SJSA1 (cell line): ENCODE measurements at places on chromosomes 6 and 20. TPM values are rescaled to one million over a fixed set of nuclear protein-coding genes. Genes with fewer than 3 reads are reported as not detected.

The FRK gene
- 0.66 and 0.91 TPM in 2 replicates for total RNA-seq

The BPIFB1 gene
- not detected in 2 replicates for total RNA-seq

The PANK2 gene
- 66.3 and 70.6 TPM in 2 replicates for total RNA-seq

GRCh38 chr6:55456016-55456415, 123.0 kb downstream of the HMGCLL1 start:
- H3K4me3 ChIP-seq, result no peak overlapping the region
- H3K36me3 ChIP-seq, result no peaks in the 10 kb centered on the region
- no peak overlapping the region for H3K27ac ChIP-seq
- DNase-seq, result no peak
- H3K27me3 ChIP-seq, result no peaks in the 10 kb centered on the region

- no peak for DNase-seq
- H3K4me3 ChIP-seq, result no peak overlapping the region
- no peaks in the 10 kb centered on the region for H3K27me3 ChIP-seq
- H3K27ac ChIP-seq, result no peak overlapping the region
- peaks cover 42% of the 10 kb centered on the region for H3K4me1 ChIP-seq
- peaks cover 2% of the 10 kb centered on the region; the same call in 1 of the 2 replicates for H3K36me3 ChIP-seq
Observed at GRCh38 chr6:110542311-110543024, 66.1 kb upstream of the SLC22A16 start.

DNA sequence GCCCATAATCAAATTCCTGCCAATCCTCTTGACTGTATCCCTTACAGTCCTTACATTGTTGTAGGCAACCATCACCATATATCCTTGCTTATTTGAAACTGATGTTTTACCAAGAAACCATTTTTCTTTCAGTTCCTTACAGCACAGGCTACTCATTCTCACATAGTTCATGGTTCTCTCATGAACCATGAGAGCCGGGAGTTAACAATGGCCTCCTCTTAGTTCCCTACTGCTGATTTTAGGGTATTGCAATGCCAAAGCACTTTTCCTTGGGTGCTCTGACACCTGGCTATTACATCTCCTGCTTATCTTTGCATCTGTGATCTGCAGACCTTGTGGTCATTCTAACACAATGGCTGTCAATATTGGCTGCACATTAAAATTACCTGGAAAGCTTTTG, 133.4 kb downstream of the MYB start:
- no peak overlapping the region for H3K4me3 ChIP-seq
- H3K4me1 ChIP-seq, result no peaks in the 10 kb centered on the region
- no peaks in the 10 kb centered on the region for H3K27me3 ChIP-seq
- no peak for DNase-seq

- no peak overlapping the region for H3K27ac ChIP-seq
- DNase-seq, result no peak
- H3K4me3 ChIP-seq, result no peak overlapping the region
- H3K4me1 ChIP-seq, result no peaks in the 10 kb centered on the region
Observed at GRCh38 chr6:30802731-30803130, 58.4 kb upstream of the IER3 start.
